Activated CD8-positive, alpha-beta memory T cell treated with anti-CD3 and anti-CD28 coated beads, Interleukin-2, amount 50 U/mL, for 4 hours (primary cell): ENCODE measurements at places on chromosomes 16 and 17.
A peak's percentile ranks its signal among the peaks of the same experiment; 100 is the strongest.

DNA sequence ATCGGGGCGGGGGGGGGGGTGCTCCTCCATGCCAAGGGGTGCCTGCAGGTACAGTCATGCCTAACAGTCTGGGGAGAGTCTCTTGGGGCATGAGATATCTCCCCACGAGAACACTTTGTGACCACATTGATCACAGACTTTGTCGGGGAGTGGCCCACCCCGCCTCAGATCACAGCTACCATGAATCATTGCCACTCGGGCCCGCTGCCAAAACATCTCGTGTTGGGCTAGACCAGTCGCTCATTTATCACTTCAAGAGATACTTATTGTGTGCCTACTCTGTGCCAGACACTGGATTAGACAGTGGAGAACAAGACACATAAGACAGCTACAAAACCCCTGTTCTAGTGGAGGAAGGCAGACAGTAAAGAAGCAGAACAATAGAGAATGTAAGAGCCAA is 72.6 kb downstream of the CLEC16A start:
- DNase-seq, result peak; percentile 68

GRCh38 chr17:41589301-41589700 is 2.6 kb upstream of the KRT14 start:
- DNase-seq, result no peak

- DNase-seq, result no peak
Measured at GRCh38 chr17:18234853-18235380, 9.5 kb downstream of the LLGL1 start.

DNA sequence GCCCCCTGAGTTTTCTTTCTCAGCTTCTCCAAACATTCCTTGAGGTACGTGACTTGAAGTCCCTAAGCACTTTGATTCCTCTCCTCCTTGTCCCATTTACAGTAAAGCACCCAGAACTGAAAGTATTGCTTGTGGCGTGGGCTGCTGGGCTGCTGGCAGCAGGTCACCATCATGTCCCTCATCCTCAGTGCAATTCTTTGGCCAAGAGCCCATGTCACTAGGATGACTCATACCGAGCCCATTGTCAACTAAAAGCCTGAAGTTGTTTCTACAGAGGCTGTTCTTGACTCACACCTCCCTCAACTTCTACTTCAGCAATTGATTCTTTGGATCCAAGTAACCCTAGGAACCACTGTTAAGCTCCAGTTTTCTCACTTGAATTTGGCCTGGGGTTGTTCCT is 54.3 kb downstream of the KPNA2 start:
- peak; percentile 26 for DNase-seq

DNA sequence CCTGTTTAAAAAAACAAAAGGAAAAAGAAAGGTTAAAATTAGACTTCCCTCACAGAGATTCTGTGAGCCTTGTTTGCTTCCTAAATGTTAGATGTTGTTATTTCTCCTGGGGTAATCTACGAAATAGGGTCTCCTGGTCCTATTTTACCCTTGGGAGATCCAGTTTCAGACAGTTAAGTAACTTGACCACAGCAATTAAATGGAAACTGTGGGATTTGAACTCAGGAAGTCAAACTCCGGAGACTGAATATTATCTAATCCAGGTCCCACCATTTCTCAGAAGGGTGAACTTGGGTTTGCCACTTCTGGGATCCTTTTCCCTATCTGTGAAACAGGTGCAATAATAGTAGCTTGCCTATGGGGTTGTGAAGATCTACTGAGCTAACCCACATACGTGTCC is 6.4 kb upstream of the TMC5 start:
- no peak for DNase-seq

GRCh38 chr16:78116946-78117345 is 17.5 kb downstream of the WWOX start:
- no peak for DNase-seq

- DNase-seq, result no peak
Measured at GRCh38 chr16:9534759-9535158, 443.3 kb downstream of the HAPSTR1 start.

DNA sequence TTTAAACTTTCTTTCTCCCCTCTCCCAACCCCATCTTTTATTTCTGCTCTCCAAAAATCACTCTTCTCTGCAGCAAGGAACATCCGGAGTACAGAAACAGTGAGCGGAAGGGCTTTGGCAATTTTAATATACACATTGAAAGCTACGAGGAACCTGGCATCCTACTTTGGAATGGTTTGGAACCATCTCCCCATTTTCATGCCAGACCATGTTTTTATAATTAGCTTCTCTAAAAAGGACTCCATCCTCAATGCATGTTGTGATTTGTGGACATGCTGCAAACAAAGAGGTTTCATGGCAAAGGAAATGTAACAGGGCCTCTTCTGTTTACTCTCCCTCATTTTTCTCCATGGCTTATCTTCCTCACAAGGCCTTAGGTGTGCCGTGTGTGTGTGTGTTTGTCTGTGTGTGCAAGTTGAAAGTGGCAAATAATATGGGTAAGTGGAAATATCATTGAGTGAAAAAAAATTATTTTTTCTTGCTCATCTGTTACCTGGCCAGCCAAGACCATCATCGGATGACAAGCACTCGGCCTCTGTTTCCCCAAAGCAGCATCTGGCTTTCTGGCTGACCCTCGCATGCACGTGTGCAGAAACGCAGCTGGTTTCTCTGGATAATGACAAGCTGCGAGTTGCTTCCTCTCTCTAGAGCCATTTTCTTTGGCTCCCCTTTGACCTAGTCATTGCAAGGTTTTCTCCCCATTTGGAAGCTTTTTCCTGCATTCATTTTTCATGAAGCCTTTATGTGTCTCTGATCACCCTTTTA is 585.0 kb downstream of the TMEM114 start:
- no peak for DNase-seq

- no peak for DNase-seq
Measured at GRCh38 chr17:80777274-80777673, 214.4 kb upstream of the CHMP6 start.

DNA sequence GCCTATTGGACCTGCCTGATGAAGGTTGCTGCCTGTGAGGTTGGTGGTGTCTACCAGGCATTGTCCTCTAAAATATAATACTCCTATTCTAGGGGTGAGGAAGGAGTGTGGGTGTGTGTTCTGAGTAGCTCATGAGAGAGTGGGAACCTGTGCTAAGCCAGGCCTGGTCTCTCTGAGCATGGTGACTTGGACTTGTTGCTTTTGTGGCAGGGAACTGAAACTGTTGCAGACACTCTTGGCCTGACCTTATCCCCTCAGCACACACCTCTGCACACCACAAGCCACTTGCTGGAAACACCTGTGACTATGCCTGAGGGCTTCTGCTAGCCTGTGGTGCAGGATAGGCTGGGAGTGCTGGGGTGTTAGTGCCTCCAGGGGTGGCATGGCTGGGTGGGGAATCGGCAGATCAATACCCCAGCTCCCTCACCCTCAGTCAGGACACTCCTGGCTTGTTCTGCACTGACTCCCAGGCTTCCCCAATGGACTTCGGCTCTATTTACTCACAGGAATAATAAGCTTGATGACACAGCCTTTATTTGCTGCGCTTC is 29.9 kb downstream of the PLCG2 start:
- no peak for DNase-seq

DNA sequence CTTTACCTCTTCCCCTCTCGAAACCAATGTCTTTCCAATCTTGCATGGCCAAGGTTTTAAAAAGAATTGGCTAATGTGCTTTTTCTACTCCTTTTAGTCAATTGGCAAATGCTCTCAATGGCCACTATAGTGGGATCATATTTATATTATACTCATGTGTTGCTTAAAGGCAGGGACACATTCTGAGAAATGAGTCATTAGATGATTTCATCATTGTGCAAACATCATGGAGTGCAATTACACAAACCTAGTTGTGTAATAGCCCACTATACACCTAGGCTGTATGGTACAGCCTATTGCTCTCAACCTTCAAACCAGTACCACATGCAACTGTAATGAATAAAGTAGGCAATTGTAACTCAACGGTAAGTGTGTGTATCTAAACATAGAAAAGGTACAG is 180.9 kb downstream of the HS3ST3A1 start:
- no peak for DNase-seq

DNA sequence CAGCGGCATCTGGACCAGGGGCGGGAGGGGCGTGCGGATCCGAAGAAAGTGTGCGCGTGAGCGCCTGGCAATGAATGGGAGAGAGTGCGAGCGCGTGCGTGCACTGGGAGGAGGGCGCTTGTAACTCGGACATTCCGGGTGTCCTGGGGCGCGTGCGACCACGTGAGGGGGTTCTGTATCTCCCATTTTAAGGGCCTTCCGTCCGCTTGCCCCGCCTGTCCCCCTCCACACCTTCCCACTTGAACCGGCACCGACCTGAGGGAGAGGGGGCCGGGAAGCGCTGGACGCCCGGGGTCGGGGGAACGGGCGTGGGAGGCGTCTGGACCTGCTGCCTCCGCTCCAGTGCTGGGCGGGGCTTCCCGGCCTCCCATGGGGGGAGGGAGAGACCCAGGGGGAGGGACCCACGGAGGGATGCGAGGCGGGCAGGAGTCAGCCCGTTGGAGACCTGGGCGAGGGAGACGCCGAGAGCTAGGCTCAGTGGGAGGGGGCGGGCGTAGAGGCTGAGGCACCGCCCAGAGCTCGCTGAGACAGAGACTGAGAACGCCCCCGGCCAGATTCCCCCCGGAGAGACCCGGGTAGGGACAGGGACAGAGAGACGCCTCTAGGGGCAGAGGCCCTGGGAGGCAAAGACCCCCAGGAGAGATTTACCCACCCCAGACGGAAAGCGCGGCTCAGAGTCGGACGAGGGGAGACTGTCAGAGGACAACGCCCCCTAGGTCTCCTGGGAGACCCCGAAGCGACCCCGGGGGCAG is at the start of gene KREMEN2:
Gene KREMEN2, plus strand, starts transcription at position 553 of the 752 bp plus-strand sequence. CDS start 246 bp downstream, outside the sequence.
- peak; percentile 54 for DNase-seq

DNA sequence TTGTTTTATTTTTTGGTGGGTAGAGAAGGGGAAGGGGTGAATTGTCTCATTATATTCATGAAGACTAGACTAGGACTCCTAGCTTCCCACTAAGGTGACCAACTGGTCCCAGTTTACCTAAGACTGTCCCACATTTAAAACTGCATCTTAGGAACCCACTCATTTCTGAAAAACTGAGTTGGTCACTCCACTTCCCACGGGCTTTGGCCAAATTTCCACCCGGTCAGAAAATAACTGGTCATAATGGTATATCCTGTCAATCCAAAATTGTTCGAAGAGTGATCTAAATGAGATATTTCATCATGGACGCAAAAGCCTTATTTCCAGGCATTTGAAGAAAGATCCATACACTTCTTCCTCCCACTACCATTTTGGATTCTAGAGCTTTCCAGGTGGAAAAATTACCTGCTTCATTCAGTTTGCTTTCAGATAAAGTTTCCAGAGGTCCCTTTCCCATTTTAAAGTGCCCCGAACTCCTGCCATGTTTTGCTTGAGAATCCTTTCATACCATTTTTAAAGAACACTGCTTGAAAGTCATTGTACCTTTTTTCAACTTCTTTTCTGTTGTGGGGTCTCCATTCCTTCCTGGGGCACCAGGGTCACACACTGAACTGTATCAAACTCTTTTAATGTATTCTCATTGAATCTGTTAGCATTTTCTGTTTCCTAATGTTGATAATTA is 21.8 kb upstream of the ZFHX3 start:
- DNase-seq, result no peak
